ENCODE measurements at places on chromosomes 16 and 17. TPM values are rescaled to one million over a fixed set of nuclear protein-coding genes. Genes with fewer than 3 reads are reported as not detected.

DNA sequence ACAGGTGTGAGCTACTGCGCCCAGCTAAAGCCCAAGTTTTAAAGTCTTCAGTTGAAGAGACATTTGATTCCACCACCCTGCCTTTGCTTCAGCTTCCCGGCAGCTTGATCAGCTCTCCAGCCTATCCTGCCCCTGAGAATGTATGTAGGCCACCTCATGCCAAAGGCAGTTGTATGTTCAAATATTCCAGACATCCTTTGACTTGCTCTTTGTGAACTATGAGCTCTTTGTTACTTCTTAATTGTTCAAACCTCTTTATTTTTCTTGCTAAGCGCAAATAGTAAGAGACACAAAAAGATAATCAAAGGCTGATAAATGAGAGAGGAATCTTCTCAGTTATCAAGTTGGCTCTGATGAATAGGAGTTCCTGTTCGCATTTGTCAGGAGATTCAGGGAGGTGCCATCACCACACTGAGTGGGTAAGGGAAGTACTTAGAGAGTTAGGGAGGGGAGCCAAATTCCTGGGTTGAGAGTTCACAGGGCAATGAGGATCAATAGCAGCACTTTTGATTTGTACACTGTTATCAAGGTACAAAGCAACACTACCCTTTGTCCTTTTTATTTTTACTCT is 32.0 kb upstream of the SUPT4H1 start:
- H3K36me3 ChIP-seq: no peaks in the 10 kb centered on the region
- no peaks in the 10 kb centered on the region for H3K27me3 ChIP-seq
- peaks cover 20% of the 10 kb centered on the region for H3K4me1 ChIP-seq
- H3K4me3 ChIP-seq: no peak overlapping the region
- no peak for DNase-seq
- H3K27ac ChIP-seq: no peak overlapping the region

The NPW gene
- total RNA-seq: 0.80 TPM

The MVD gene
- 76.9 TPM for total RNA-seq

DNA sequence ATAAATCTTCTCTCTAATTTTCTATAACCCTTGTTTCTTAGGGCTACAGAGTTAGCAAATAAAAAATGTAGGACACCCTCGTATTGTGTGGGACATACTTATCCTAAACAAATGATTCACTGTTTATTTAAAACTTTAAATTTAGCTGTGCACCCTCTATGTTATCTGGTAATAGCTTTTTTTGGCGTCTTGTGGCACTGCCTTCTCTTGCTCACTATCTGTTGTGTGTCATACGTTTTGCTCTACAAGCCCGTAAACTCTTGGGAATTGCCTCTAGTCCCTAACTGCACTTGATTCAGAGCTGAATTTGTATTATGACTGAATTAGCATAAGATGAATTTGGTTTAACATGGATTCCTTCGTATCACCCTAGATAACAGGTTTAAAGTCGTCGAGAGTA is 144.3 kb upstream of the MYOCD start:
- no peak overlapping the region for H3K4me3 ChIP-seq
- no peak overlapping the region for H3K27ac ChIP-seq
- no peak for DNase-seq
- H3K4me1 ChIP-seq: no peaks in the 10 kb centered on the region
- H3K27me3 ChIP-seq: no peaks in the 10 kb centered on the region

The CA7 gene
- total RNA-seq: not detected

DNA sequence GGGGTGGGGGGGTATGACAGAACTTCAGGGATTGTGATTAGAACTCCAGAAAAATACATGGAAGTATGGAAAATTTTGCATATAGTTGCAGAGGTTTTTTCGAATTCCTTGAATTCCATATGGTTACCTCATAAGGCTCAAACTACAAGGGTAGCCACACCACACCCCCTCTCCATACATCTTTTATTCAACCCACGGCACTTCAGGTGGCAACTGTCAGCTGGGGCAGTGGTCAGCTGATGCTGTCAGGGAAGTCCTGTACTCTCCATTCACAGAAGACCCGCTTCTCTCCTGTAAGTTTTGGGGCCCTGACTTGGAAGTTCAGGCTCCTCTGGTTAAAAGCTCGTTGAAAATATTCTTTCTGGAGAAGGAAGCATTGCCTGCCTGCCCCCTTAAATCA is 57.5 kb upstream of the CLEC19A start:
- no peak overlapping the region for H3K27ac ChIP-seq
- H3K4me3 ChIP-seq: no peak overlapping the region
- DNase-seq: no peak
- H3K4me1 ChIP-seq: no peaks in the 10 kb centered on the region
- H3K27me3 ChIP-seq: no peaks in the 10 kb centered on the region

GRCh38 chr17:82775001-82775823 is 23.3 kb downstream of the TBCD start:
- no peak overlapping the region for H3K27ac ChIP-seq
- H3K27me3 ChIP-seq: no peaks in the 10 kb centered on the region
- peaks cover 21% of the 10 kb centered on the region for H3K36me3 ChIP-seq
- DNase-seq: peak; percentile 60
- peak overlapping the region; percentile 9 for H3K4me3 ChIP-seq

DNA sequence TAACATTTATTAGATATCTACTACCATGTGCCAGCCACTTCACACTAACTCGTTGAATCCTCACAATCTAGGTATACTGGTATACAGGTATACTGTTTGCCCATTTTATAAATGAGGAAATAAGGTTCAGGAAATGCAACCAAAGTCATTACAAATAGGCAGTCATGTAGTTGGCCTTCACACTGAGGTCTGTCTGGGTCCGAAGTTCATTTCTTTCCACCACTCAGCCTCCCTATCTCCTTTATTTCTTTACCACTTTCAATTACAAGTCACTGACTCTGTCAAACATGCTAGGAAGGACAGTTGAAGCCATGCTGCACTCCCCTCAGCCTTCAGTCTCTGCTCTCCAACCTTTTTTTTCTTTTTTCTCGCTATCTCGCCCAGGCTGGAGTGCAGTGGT is 20.7 kb upstream of the SIAH1 start:
- H3K27me3 ChIP-seq: no peaks in the 10 kb centered on the region
- no peak overlapping the region for H3K4me3 ChIP-seq

GRCh38 chr17:55743103-55743679 is 7.7 kb upstream of the PCTP start:
- peaks cover 3% of the 10 kb centered on the region for H3K27me3 ChIP-seq
- H3K4me1 ChIP-seq: no peaks in the 10 kb centered on the region

- H3K27ac ChIP-seq: no peak overlapping the region
- no peaks in the 10 kb centered on the region for H3K36me3 ChIP-seq
- H3K27me3 ChIP-seq: no peaks in the 10 kb centered on the region
- DNase-seq: no peak
These were observed 796.0 kb upstream of the CDH8 start for GRCh38 chr16:62832214-62832613.

The PYDC1 gene
- not detected for total RNA-seq

DNA sequence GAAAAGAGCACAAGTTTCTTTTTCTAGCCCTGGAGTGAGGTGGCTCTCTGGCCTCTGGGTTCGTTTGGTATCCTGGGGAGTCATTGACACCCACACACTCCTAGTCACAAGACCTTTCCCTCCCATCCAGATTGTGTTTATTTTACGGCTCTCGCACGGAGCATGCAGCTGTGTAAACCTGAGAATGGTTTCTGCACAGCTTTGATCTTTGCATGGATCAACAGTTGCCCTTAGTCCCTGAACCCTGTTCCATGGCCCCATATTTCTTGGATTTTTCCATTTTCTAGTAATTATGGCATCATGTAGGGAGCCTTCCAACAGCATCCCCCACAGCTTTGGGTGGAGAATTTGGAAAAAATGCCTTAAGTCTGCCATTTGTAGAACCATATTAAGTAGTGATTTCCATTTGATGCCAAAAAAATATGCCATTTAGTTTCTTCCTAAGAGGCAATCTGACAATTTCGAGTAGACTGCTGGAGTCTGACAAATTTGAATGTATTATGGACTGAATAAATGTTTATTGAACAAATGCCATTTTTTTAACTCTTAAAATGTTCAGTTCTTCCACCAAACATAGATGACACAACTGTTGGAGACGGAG is 197.7 kb downstream of the WWOX start:
- H3K27me3 ChIP-seq: no peaks in the 10 kb centered on the region
- no peak overlapping the region for H3K4me3 ChIP-seq
- DNase-seq: no peak
- H3K4me1 ChIP-seq: no peaks in the 10 kb centered on the region
- H3K36me3 ChIP-seq: no peaks in the 10 kb centered on the region

DNA sequence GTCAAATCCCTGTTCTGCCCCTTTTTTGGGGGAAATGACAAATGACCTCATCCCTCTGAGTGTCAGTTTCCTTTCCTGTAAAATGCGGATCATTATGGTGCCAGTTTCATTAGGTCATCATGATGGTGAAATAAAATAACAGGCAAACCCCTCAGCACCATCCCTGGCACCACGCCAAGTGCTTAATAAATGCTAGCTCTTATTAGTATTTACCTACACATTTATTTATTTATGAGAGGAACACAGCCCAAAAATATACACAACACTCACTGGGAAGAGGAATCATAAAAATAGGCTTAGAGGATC is 28.6 kb upstream of the GPRC5B start:
- no peak for DNase-seq
- no peaks in the 10 kb centered on the region for H3K4me1 ChIP-seq
- H3K36me3 ChIP-seq: no peaks in the 10 kb centered on the region
- H3K27ac ChIP-seq: no peak overlapping the region
- no peak overlapping the region for H3K4me3 ChIP-seq

The FAM171A2 gene
- total RNA-seq: 0.19 TPM

The ATP1B2 gene
- total RNA-seq: 0.17 TPM

The QPRT gene
- total RNA-seq: 0.45 TPM

DNA sequence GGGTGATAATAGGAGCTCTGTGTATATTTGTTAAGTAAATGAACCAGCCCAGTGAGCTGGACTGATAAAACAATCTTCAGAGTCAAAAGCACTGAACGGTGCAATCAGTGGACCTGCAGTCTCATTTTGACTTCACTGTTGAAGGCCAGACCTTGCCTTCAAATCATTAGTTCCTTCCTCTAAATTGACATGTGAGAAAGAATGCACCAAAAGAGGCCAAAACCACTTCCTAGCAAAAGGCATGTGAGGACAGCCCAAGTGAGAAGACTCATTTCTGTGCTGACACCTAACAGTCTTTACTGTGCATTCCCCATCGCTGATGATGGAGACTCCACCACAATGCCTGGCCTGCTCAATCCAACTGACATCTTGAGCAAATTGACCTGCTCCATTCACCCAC is 10.6 kb downstream of the GTF3C1 start:
- no peak overlapping the region for H3K27ac ChIP-seq
- no peak overlapping the region for H3K4me3 ChIP-seq
- no peaks in the 10 kb centered on the region for H3K4me1 ChIP-seq
- H3K36me3 ChIP-seq: peaks cover 79% of the 10 kb centered on the region
- no peaks in the 10 kb centered on the region for H3K27me3 ChIP-seq

- H3K4me1 ChIP-seq: peaks cover 1% of the 10 kb centered on the region
- H3K27me3 ChIP-seq: no peaks in the 10 kb centered on the region
- no peak for DNase-seq
- H3K36me3 ChIP-seq: no peaks in the 10 kb centered on the region
- no peak overlapping the region for H3K4me3 ChIP-seq
- H3K27ac ChIP-seq: no peak overlapping the region
These were observed 56.1 kb downstream of the RMI2 start for GRCh38 chr16:11401161-11402050.

DNA sequence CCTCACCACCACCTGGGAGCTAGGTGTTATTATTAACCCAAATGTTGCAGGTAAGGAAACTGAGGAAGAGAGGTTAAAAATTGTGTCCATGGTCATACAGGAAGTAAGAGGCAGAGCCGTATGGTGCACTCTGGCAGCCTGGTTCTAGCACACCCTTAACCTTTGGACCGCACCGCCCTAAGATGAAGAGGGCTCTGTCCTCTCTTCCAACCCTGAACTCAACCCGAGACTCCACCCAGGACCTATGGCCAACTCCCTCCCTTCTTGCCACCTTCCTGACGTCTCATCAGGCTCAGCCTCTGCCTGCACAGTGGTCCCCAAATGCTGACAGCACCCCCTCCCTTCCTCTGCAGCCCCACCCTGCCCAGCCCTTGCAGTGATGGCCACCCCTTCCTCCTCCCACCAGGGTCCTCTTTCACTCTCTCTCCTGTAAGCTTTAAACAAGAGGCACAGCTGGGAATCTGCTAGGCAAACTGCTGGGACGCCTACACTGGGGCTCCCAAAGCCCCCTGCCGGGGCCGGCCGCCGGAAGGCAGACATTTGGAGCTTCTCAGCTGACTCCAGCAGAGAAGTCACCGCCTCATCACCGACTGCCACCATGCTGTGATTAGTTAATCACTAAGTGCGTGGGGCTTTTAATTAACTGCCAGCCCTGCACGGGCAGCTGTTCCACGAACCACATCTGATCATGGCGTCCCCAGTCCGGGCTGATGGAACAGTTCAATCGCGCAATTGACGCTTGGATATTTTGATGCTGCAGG is 16.7 kb upstream of the C16orf78 start:
- no peak for DNase-seq
- H3K4me3 ChIP-seq: no peak overlapping the region
- H3K36me3 ChIP-seq: no peaks in the 10 kb centered on the region
- H3K27me3 ChIP-seq: no peaks in the 10 kb centered on the region
- H3K27ac ChIP-seq: no peak overlapping the region

The CA5A gene
- total RNA-seq: not detected

DNA sequence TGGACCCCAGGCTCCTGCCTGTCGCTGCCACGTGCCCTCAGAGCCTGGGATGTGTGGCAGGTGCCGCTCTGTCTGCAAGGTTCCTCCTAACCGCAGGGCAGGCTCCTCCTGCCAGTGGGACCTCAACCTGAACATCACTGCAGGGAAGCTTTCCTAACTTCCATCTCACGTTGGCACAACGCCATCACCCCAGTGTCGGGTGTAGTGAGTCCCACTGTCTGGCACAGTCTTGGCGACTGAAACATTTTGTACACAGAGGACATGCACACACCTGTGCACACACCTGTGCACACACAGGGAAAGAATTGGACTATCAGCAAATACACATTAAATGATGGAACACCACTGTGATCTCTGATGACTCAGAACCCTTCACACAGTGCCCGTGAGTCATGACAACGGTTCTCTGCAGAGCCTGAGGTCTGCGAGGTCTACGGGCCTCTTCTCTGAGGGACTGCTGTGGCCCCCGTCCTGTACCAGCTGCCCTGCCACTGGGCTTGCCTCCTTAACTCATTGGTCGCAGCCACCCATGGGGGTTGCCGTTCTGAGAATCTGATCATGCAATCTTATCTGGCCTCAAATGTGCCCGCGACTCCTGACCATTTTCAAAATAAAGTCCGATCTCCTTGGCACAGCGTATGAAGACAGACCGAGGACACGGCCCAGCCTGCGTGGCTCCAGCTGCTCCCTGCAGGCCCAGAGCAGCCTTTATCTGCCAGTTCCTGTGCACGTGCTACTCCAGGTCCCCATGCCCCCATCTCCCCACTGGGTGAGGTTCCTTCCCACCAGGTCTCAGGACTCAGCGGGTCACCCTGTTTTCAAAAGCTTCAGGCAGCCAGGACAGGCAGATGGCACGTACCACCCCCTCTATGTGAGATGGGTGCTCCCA is 7.6 kb downstream of the CCDC57 start:
- H3K27me3 ChIP-seq: no peaks in the 10 kb centered on the region
- H3K27ac ChIP-seq: no peak overlapping the region
- H3K4me3 ChIP-seq: no peak overlapping the region
- H3K4me1 ChIP-seq: peaks cover 33% of the 10 kb centered on the region
- no peak for DNase-seq

The PIRT gene
- total RNA-seq: not detected

GRCh38 chr17:18950944-18951905 is 740 bp upstream of the SLC5A10 start:
- H3K27ac ChIP-seq: no peak overlapping the region
- no peak overlapping the region for H3K4me3 ChIP-seq
- DNase-seq: no peak
- no peaks in the 10 kb centered on the region for H3K36me3 ChIP-seq
